Stimulated activated CD8-positive, alpha-beta memory T cell treated with anti-CD3 and anti-CD28 coated beads, Interleukin-15, amount 100 ng/mL, for 1 hour (primary cell): ENCODE measurements at places on chromosomes 1 and 21.

DNA sequence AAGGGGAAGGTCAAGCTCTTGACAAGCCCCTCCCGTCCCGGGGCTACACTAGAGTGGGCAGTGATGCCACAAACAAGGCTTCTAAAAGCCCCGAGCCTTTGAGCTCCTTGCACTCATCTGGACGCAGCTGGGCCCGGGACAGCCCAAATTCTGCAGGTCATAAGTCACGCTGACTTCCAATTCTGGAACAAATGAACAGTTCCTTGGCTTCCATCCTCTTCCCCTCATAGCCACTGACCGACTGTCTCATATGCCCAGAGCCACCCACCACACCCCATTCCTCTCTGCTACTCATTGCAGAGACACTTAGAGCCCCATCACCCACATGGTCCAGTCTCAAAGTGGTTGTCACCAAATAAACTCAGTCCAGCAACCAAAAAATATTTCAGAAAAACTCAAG, 32.8 kb upstream of the PRELP start:
- DNase-seq, result no peak

DNA sequence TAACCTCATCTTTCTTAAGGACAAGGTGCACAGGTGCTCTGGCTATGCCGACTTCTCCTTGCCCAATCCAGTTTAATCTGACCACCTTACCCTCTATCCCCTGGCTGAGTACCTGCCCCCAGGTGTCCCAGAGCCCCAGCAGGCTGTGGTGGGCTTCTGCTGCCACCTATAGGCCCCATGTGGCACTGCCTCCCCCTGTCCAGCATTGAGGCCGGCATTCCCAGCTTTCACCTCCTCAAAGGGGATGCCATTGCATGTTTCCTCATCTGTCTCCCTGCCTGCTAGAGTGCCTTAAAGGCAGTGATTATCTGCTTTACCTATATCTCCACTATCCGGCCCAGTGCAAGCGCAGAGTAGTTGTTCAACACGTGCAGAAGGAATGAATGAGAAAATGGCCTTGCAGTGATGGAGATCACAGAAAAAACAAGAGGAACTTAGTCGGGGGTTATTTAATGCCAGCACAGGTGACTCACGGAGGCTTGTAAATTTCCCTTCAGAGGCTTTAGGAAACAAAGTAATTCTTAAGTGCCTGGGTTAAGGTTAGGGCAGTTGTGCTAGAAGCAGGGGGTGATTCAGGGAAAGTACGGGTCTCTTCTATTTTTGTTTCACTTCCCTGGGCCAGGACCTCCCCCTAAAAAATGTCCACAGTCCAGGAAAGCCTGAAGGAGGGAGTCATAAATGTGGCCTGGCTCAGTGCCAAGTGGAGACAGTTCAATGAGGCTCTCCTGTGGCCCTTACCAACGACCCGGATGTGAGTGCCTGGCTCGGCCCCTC, 131.8 kb upstream of the NGF start:
- no peak for DNase-seq

GRCh38 chr1:159959451-159959850, 5.4 kb upstream of the SLAMF9 start:
- DNase-seq, result no peak

GRCh38 chr1:193270996-193271395, 84.6 kb upstream of the B3GALT2 start:
- DNase-seq, result no peak

DNA sequence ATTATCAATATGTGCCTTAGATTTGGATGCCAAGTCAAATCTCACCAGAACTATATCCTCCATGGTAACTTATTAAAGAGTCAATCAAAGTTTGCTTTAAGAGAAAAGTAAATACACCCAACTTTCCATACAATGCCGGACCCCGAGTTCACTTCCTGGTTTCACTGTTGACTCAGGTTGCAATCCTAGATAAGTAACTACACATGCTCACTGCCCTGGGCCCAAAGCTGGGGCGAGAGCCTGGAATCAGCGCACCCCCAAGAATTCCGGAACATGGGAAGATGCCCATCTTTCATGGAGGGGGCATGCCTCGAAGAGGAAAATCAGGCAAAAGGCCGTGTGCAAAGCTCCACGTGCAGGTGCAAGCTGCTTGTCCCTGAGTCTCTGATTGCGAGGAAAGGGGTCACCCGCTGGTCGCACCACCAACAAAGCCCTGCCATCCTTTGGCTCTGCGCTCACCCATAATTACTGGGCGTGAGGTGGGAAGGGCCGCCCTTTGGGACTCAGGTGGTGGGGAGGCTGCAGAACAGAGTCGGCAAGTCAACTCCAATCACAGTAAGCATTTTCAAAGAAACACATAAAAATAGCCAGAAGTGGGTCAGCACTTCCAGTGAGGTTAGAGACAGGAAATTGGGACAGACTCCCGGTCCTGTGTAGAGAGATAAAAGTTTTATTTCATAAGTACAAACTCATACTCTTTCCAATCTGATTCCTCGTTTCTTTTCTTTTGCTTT, 167.7 kb downstream of the TOMM20 start:
- DNase-seq, result no peak
